HuH-7.5 (cell line): ENCODE measurements at places on chromosomes 4 and X.
A peak's percentile ranks its signal among the peaks of the same experiment; 100 is the strongest.

DNA sequence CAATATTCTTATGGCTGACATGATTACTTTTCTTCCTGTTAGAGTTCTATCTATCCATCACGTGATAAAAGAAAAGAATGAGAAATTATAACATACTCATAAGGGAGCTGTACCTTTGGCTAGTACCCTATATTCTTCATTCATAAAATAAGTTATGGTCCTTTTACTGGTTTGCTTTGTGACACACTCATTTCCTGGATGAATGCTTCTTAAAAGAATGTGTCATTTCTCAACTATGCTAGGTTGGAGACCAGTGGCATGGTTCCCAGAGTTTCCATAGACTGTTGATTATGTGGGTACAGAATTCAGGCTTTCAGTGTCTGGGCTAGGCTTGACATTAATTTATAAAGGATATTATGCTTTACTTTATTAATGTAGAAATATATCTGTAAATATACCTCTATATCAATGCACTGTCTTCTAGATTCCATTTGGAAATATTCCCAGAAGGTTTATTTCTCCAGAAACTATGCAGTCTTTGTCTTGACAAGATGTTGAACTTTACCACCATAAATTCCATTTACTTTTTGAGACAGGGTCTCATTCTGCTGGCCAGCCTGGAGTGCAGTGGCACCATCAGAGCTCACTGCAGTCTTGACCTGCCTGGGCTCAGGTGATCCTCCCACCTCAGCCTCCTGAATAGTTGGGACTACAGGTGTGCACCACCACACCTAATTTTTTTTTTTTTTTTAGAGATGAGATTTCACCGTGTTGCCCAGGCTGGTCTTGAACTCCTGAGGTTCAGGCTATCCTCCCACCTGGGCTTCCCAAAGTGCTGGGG lies 23.8 kb downstream of the NUDT6 start:
- no peak for DNase-seq

DNA sequence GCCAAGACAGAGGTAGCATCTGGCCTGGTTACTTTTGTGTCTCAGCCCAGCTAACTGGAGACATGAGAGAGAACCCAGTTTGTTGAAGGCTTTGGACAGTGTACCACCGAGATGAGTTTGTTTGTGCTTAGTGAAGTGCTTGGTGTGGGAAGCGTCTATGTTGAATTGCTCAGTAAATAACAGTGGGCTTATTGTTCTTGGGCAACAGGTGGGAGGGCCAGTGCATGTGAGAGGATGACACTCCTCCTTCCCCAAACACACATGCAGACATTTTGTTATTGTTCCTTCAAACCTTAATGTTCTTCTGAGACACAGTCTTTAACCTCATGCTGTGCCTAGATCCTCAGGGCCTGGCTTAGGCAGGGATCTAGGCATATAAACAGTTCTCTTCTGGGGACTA lies 39.7 kb downstream of the MSN start:
- no peak for DNase-seq

GRCh38 chrX:14554131-14554715 lies 24.9 kb downstream of the GLRA2 start:
- DNase-seq, result peak; percentile 0

DNA sequence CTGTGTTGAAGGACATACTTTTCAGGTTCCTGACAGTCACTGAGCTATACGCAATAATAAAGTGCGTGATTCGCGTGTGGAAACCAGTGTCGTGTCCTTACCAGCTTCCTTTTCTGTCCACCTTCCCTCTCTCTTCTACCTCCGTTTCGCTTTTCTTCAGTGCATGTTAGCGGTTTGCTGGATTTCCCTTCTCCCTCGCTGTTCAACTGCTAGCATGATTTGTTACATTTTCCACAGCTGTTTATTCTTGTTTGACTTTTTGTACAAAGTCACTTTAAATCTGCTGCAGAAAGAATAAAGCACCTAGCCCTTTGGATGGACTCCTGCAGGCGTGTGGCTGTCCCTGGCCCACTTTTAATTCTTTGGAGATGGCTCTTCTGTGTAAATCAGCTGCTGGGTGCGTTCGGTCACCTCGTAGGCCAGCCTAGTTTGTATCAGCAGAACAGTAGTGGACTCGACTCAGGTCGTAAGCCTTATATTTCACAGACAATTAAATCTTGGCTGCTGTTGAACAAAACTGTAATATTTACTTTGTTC lies 8.9 kb upstream of the HAND2 start:
- DNase-seq, result no peak

DNA sequence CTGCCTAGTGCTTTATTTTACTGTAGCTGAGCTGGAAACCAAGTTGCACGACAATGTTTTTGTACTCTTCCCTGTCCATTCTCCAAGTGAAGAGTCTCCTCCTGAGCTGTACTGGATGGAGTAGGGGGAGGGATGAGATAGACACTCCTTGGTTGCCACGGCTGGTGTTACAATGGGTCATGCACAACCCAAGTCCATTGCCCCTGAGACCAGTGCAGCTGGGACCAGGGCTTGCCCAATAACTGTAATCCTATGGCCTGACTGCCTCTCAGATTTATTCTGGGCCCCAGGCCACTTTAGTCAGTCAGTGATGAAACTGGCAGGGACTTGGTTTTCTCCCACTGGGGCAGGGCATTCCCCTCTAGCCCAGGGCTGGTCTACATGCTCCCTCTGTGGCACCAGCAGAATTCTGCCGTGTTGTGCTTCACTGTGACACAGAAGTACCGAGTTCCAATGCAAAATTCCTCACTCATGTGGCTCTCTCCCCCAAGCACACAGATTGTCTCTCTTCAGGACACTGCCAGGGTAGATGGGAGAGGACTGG lies 203.3 kb upstream of the PCDH18 start:
- DNase-seq, result no peak

GRCh38 chr4:184477201-184477999 lies 3.0 kb upstream of the IRF2 start:
- no peak for DNase-seq

GRCh38 chrX:135264206-135264605 lies 12.3 kb downstream of the ETDA start:
- DNase-seq, result no peak

DNA sequence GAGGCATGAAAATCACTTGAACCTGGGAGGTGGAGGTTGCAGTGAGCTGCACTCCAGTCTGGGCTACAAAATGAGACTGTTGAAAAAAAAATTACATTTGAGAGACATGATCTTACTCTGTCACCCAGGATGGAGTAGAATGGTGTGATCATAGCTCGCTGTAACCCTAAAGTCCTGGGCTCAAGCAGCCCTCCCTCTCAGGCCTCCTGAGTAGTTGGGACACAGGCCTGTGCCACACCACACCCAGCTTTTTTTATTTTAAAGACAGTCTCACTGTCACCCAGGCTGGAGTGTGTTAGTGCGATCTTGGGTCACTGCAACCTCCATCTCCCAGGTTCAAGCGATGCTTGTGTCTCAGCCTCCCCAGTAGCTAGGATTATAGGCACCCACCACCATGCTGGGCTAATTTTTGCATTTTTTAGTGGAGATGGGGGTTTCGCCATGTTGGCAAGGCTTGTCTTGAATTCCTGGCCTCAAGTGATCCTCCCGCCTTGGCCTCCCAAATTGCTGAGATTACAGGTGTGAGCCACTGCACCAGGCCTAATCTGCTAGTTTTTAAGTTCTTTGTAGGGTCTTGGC lies 6.1 kb downstream of the RPS3A start:
- no peak for DNase-seq

- no peak for DNase-seq
Measured at GRCh38 chrX:73849073-73849472, 286.1 kb downstream of the CHIC1 start.

- DNase-seq, result peak; percentile 3
Measured at GRCh38 chr4:155495572-155496293, 119.0 kb upstream of the MAP9 start.

DNA sequence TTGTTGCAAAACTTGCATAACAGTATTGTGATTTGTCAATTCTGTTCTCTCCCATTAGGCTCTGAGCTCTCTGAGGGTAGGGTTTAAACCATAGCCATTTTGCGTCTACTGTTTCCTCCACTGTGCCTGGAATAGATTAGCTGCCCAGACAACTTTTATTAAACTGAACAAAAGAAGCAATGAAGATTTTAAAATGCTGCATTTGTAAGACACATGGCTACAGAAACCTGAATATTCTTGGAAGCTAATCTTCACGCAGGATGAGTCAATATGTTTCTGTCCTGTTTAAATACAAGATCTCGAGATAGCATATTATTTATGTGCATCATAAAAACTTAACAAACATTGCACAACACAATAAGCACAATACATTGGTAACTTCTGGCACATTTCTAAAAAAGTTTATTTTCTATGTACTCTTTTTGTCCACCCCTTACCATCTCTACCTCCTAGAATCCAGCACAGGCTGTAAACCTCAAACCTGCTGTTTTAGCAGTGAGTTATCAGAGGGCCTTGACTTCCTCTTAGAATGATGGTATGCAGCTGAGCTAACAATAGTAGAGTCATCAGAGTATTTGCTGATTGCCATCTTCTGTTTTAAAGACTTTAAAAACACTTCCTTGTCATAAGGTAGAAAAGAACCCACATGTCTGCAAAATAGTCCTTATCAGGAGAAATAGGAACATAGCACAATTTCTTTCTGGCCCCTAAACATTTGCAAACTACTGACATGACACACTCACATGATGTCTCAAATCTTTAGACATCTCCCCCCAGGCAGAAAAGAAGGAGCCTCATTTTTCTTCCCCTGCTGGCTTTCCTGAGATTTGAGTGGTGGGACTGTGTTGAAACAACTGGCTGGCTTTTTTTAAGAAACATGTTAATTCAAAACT lies 10.6 kb upstream of the CCNG2 start:
- no peak for DNase-seq

DNA sequence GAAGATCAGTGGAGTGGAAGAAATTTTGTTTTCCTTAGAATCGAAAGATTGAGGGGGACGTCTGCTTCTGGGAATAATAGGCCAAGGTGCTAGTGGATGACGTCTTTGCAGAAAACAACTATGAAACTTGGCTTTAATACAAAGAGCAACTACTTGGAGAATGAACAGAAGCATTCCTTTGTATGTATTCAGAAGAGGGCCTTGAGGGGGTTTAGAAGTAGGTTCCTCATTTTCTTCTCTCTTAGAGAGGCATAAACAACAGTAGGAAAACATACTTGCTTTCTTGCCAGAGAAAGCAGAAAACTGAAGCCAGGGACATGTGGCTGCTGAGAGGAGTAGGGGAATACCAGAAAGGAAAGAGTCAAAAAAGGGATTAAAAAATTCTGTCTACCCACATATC lies 167.8 kb downstream of the ZNF330 start:
- no peak for DNase-seq

DNA sequence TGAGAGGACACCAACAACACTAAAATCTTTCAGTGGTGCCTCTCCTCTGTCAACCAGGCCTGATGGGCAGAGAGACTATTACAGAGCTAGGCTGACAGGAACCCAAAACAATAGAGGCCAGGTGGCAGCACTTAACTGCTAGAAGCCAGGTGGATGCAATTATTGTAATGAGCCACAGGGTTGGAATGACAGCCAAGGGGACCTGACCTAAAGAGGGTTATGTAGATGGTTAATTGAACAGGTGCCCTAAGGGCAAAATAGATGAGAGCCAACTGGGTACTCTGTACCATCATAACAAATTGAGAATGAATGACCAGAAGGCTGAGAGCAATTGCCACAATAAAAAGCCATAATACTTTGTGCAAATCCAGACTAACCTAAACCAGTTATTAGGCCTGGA lies 24.7 kb upstream of the FRAS1 start:
- no peak for DNase-seq

GRCh38 chr4:4734425-4734824 lies 125.0 kb upstream of the MSX1 start:
- DNase-seq, result no peak

DNA sequence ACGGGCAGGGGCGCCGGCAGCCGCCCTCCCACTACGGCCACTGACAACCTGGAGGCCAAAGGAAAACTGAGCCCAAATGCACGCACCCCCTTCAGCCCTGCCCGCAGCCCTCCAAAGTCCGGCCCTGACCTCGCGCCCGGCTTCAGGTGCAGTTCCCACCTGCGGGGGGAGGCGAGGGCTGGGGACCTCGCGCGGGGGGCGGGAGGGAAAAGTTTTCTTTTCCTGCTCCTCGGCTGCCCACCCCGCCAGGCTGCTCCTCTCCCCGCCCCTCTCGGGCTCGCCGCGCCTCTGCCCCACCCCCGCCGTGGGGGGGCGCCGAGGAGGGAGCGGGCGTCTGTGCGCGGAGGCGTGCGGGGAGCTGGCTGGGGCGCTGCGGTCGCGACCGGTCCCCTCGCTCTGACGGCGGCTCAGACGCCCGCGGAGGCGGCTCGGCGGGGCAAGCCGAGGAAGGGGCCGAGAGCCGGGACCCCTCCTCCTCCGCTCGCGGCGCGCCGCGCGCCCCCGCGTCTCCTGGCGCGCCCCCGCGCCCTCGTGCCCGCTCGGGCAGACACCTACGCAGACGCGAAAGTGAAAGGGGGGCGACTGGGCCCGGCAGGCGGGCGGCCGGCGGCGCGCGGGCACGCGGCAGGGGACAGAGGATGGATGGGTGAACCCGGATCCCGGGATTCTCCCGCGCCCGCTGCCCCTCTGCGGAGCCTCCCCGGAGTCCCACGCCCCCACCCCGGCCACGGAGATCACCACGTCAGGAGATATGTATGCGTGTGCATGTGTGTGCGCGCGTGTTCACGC lies 3.1 kb upstream of the NR3C2 start:
- no peak for DNase-seq

DNA sequence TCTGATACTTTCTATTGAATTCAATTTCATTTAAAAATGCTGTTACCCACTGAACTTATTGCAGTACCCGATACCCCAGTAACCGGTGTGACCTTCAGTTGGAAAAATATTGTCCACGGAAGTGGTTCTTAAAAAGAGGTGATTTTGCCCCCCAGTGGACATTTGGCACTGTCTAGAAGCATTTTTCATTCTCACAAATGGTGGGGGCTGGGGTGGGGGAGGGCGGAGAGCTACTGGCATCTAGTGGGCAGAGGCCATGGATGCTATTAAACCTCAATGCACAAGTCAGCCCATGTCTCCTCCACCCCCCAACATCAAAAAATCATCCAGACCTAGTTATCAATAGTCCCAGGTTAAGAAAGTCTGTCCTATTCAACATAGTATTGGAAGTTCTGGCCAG lies 19.6 kb upstream of the CHM start:
- DNase-seq, result no peak

DNA sequence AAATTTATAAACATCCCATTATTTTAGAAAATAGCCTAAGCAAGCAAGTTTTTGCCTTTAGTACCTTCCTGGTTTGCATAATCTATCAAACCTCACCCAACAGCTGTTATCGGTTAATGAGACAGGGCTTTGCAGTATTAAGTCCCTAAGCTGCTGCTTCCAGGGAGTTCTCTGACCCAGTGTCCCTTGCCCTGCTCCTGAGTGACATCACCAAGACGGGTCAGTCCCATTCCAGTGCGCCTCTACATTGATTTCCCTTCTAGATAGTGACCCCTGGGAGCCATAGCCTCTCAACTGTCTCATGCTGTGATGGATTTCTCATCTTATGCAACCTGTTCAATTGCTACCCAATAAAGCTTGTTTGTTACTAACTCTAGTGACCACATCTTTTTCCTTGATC lies 410.4 kb downstream of the SPOCK3 start:
- DNase-seq, result no peak

DNA sequence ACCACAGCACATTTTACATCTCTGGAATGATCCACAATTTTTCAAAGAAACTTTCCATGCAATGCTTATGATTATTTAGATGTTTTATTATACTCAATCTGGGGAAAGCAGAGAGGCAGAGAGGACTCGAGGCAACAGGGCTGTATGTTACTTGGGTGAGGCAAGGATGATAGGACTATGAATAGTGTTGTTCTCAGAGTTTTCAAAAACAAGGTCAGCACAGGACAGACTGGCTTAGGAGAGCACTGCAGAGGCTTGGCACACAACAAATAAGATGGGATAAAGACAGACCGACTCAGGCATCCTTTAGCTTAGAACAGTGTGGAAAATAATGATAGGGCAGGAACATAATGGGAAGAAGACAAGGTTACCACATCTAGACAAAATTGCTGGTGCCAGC lies 65.4 kb downstream of the TMEM150C start:
- DNase-seq, result no peak
